ENCODE measurements at places on chromosomes 1 and 21.
A peak's percentile ranks its signal among the peaks of the same experiment; 100 is the strongest.

- DNase-seq: no peak
Measured at GRCh38 chr1:69998847-69999246, 206.5 kb downstream of the LRRC40 start.

DNA sequence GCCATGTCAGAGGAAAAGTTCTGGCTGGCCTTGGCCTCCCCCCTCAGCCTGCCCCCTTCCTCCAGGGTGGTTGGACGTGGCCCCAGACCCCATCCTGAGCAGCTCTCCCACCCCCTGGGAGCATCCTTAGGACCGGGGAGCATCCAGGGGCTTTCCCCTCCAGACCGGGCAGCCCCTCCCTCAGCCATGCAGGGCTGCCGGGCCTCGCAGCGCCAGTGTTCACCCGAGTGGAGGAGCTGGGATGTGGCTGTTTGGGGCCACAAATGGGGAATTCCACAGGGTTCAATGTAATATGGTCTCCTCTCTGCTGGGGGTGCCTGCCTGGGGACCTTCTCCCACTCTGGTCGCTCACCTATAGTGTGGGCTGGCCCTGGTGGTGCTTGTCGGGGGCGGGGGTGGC lies 4.2 kb upstream of the PFKL start:
- DNase-seq: no peak

- DNase-seq: peak; percentile 68
Measured at GRCh38 chr1:183180634-183181056, 5.4 kb upstream of the LAMC2 start.

DNA sequence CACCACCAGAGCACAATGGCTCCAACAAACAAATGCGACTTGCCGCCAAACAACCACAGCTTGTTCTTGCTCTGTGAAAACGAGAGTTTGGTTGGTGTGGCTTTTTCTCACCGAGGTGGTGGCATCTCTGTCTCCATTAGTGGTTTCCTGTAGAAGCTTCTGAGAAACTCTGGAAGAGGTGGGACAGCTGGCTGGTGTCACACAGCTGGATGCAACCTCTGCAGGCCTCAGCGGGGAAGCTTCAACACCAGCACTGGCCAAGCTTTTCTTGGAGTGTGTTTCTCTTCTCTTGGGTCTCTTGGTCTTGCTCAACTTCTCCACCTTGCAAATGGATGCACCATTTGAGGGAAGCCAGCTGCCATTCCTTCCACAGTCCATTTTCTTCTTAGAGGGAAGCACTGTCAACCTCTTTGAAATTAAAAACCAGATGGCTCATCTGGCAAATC lies 124.8 kb downstream of the KCNN3 start:
- DNase-seq: no peak

- DNase-seq: no peak
Measured at GRCh38 chr1:1861339-1861730, 29.6 kb downstream of the GNB1 start.

DNA sequence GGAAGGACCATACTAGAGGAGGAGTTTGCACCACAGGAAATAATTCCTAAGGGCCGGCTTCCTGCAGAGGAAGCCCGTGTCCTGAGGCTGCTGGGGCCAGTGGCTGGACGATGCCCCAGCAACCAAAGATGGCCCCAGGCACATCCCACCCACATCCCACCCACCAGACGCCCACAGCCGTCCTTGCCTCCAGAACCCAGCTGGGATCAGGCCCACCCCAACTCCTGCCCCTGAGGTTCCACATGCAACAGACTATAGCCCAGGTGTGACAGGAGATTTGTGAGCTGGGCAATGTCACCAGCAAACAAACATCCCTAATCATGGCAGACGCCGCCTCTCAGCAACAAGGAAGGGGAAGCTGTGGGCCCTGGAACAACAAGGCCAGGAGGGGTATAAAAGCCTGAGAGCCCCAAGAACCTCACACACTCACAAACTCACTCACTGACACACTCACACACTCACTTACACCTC lies at the start of gene KRTAP10-9:
Gene KRTAP10-9, plus strand, starts transcription at position 421 of the 471 bp plus-strand sequence. CDS start 79 bp downstream, outside the sequence.
- DNase-seq: no peak

DNA sequence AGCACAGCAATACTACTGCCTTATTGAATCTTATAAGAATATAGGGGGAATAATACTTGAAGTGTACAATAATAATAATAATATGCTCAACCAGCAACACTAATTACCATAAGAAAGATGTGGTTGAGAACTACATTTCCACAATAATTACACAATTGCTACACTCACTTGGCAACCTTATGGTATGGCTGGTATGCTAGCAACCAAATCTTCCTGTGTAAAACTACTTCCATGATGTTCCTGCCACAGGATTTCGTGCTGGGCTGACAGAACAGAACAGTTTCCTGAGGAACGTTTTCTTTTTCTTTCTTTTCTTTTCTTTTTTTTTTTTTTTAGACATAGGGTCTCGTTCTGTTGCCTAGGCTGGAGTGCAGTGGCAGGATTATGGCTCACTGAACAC lies 50.6 kb downstream of the KIF26B start:
- no peak for DNase-seq

GRCh38 chr1:155226188-155226909 lies 17.9 kb downstream of the MTX1 start:
- DNase-seq: peak; percentile 88

DNA sequence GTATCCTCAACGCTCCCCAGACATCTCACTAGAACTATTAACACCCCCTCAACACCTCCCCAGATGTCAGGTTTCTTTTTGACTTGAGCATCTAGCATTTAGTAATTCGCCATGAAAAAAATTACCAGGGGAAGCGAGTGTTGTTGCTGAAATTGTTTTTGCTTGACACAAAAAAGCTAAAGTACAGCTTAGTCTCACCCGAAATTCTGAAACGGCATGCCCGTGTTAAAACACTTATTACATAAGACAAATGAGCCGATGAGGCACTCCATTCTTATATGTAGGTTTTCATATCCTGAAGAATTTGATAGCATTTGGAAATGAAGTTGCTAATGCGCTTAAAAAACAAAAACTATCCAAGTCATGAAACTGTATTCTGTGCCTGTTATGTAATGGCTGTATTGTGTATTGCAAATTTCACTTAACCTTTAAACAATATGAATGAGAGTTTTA lies 1.3 kb upstream of the NRIP1 start:
- no peak for DNase-seq

DNA sequence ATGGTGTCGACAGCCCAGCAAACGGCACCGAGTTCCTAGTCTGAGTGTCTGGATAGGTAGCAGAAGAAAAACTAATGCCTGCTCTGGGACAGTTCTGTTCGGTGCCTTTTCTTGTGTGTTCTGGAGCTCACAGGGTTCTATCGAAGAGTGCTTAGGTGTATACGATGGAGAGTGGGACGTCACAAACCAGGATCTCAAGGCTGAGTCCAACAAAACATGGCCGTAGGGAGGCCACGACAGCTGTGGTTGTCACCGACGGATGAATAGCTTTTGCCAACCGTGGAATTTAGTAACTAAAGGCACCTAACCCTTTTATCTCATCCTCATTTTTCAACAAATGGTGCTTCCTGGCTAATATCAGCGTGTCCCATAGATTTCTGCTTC lies 635 bp upstream of the SYNJ1 start:
- no peak for DNase-seq

GRCh38 chr1:12409681-12410080 lies 179.9 kb downstream of the VPS13D start:
- DNase-seq: peak; percentile 64

- no peak for DNase-seq
Measured at GRCh38 chr21:25836396-25836795, 101.6 kb downstream of the GABPA start.

- DNase-seq: no peak
Measured at GRCh38 chr21:34938089-34938764, 110.9 kb downstream of the RUNX1 start.

DNA sequence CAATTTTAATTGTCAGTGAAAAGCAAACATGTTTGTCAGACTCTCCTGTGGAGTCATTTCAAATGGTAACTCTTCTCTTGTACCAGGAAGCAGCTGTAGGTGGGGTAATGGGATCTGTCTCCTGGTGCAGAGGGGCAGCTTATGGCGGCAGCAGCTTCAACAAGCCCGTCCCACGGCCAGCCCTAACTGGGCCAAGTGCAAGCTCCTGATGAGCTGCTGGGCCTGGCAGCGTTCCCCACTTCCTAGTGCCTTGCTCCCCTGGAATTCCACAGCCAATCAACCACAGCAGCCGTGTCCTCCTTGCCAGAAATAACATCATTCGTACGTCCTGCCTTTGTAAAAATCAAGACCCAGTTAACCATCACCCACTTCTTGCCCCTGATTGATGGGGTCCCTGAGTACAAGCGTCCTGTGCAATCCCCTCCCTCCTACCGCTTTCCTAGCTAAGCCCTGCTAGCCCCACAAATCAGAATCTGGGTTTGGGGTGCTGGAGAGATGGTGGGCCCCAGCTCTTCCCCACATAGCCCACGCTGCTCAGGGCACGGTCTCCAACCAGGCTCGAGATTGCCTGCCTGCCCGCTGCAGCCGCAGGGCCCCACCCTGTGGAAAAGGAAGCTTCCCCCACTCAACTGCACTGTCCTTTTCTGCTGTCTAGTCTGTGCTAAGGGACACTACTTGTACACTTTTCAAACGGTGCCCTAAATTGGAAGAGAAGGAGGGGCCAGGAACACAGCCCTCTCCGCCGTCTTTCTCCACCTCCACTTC lies 61.2 kb downstream of the TOR1AIP2 start:
- peak; percentile 89 for DNase-seq

DNA sequence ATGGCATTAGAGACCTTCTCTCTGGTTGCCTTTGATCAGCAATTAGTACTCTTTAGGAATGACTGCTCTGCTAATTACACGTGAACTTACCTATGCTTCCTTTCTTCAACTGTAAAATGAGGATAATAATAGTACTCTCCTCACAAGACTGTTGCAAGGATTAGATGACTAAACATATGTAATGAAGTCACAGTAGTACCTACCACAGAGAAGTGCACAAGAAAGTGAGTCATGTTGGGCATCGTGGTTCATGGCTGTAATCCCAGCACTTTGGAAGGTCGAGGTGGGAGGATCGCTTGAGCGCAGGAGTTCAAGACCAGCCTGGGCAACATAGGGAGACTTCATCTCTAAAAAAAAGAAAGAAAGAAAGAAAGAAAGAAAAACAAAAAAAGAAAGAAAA lies 68.1 kb upstream of the AK4 start:
- no peak for DNase-seq

Data from right hindlimb (tissue), 1 donor.